Activated CD4-positive, alpha-beta T cell treated with anti-CD3 and anti-CD28 coated beads for 24 hours (primary cell): ENCODE measurements at places on chromosomes 3 and 15.

GRCh38 chr15:62052713-62053112 is 7.5 kb downstream of the VPS13C start:
- DNase-seq = no peak

DNA sequence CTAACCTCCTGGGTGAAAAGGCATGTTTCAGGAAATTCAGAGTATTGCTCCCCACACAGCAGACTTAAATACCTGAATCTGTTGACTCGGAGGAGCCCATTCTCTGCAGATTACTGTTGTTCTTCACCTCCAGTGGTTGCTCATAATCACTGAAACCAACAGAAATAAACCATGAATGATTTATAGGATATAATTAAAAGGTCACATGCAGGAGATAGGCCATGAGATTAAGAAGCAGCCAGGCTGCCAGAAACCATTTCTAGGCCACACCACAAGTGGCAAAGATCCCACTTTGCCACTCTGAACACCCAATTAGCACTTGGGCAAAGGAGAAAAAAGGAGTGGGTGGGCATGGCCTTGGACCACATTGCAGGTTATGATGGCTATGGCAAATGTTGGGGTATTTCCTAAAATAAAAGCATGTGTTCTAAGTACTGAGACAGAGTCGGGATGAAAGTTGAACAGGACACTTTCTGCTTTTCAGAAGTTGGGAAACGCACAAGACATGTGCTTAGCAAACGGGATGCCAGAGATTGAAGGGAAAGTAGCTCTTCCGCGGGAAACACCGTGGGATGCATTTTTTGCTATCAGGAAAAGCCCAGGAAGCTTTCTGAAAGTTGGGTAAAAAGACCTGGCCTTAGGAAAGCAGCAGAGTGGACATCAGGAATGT is 1.5 kb downstream of the CDC25A start:
- no peak for DNase-seq

GRCh38 chr3:150083655-150084042 is 113.0 kb upstream of the PFN2 start:
- DNase-seq = no peak

GRCh38 chr3:155568295-155568694 is 176.6 kb downstream of the PLCH1 start:
- DNase-seq = no peak

- DNase-seq = no peak
Observed at GRCh38 chr15:40917585-40917984, 11.6 kb upstream of the DLL4 start.

DNA sequence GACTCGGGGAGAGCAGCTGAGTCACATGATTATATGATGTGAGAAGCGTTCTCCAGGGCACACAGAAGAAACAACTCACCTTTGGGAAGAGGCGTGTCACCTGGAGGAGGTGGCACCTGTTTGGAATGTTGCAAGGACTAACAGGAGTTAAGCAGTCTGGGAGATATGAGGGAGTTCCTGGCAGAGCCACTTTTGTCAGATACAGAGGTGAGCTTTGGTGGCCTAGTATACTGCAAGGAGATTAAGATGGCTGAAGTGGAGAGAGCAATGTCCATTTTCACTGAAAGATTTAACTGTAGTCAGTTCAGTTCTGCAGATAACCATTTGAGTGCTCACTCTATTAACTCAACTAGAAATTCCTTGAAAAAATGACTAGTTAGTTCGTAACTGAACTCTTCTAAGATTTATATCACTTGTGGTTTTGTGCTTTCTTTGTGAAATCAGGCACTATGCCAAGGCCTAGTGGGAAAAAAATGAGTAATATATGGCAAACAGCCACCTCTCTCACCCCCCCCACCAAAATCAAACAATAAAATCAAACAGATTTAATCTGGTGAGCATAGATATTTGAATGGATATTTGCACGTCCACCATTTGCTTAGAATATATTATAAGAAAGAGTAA is 61.3 kb downstream of the CRYBG3 start:
- DNase-seq = no peak

- no peak for DNase-seq
Observed at GRCh38 chr15:82048811-82049210, 3.0 kb upstream of the MEX3B start.

DNA sequence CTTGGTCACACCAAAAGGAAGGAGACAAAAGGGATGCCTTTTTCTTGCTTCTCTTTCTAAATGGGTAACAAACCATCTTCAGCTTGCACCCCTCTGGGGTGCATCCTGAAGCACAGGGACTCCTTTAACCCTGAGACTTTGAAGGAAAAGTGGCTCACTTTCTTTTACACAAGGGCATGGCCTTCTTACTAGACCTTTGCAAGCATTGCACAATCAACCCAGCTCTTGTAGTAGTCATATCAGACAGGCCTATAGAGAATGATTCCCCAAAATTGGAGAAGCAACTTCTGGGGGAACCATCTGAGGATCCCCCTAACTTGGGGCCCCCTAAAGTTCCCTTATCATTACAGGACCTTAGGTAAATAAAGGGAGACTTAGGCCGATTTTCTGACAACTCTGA is 56.1 kb upstream of the GK5 start:
- no peak for DNase-seq

DNA sequence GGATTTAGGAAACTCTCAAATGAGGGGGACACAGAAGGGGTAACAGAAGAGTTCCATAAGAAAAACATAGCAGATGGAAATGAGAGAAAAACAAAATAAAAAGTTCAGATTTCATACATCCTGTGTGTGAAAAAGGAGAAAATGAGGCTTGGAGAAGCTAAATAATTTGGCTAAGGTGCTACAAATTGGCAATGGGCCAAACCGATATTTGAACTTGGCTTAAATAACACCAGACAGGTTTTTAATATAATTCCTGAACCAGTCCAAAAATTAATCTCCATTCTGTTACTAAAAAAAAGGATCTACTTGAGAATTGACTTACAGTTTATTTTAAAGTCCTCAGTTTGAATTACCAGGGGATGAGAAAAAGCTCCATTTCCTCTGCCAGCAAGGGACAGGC is 342.9 kb upstream of the DPH6 start:
- DNase-seq = no peak

DNA sequence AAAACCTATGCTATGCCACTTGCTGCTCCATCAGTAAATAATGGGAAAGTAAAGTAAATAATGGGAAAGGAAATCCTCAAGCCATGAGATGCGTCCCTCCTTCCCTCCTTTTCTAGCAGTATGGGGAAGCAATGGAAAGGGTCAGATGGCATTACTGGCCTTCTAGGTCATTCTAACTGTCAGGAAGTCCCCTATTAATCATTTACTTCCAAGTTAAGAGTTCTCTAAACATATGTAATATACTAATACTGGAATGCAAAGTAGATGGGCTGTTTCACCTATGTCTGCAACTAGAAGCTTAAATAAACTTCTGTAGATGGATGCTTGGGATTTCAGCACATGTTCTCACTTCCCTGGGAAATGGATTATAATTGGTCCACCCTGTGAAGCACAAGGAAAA is 55.9 kb downstream of the MDFIC2 start:
- DNase-seq = no peak

DNA sequence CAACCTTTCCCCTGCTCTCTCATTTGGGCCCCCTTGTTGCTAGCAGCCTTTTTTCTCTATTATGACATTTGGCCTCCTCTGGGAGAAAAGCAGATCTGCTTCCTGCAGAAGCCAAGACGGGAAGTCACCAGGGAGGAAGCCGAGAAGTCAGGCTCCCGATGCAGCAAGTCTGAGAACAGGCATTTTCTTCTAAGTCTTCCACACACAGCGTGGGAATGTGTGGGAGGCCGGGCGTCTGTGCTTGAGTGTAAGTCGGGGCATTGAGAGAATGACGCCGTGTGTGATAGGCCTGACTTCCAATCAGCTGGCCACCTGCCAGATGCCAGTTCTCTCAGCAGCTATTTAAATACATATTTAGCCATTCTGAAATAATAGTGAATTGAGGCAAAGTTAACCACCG is 75.8 kb upstream of the FAM98B start:
- DNase-seq = no peak

DNA sequence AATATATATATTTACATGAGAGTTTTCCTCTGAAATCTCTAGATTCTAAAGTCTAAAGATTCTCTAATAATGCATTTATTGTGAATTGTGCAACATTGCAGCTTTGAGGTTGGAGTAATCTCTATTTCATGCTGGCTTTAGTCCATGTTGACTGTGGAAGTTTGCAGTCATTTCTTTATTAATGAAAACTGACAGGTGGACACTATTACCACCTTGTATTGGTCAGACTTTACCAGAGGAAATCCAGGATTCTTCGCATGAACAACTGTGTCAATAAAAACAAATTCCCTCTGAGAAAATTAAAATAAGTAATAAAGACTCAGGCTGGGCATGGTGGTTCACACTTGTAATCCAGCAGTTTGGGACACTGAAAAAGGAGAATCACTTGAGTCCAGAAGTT is 274.1 kb downstream of the SHQ1 start:
- no peak for DNase-seq

DNA sequence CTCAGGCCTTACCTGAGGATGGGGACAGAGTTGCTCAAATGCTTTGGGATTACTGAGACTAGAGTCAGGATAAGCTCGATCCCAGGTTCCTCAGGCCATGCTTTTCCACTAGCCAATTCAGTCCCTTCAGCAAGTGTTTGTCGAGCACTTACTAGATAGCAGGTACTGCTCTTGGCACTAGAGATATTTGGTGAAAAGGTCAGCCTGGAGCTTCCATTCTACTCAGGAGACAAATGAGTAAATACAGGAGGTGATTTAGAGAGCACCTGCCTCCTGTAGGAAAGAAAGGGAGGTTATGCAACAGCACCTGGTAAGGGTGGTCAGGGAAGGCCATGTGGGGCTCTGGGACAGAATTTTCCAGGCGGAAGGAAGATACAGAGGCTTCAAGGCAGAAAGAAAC is 99.9 kb downstream of the CACNA1D start:
- no peak for DNase-seq

DNA sequence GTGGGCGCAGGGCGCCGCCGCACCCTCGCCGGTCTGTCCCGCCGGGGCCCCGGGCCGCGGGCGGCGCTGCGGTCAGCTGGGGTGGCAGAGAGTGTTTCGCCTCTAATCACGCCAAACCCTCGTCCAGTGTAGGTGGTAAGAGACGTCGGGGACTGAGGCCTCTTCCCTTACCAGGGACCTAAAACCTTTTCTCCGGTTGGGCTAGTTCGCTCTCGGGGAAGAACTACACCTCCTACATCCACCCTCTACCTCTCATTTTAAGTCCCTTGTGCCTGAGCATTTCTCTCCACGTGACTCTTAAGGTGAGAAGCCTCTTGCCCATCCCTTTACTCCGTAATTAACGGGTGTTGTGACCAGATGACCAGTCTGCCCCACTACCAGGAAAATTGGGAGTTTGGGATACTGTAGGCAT is 520 bp downstream of the TMEM42 start:
- no peak for DNase-seq

GRCh38 chr3:175349168-175349567 is 490.0 kb downstream of the NAALADL2 start:
- DNase-seq = no peak

- no peak for DNase-seq
Observed at GRCh38 chr3:67381667-67382272, 272.6 kb downstream of the SUCLG2 start.

GRCh38 chr15:64456634-64457108 is 3.7 kb upstream of the ZNF609 start:
- no peak for DNase-seq

DNA sequence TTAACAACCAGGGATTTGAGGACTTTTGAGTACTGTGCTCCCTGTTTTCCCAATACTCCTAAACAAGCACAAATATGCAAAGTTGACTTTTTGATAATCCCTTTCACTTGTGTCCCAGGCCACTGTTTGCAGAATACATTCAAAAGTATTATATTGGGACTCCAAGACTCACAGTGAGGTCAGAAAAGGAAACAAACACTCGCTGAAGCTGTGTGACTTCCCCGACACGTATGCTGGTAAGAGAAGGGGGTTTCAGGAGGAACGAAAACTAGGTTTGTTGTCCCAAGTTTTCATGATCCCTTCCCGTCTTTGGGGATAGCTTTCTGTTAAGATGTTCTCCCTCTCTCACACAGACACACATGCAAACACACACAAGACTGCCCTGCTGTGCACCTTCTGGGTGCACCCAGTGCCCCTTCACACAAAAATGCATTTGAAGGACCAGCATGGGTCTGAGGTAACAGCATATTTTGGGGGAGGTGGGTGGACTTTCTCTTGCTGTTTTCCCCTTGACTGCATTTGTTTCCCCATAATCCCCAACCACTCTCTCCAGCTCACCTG is 225.2 kb upstream of the PRICKLE2 start:
- no peak for DNase-seq

DNA sequence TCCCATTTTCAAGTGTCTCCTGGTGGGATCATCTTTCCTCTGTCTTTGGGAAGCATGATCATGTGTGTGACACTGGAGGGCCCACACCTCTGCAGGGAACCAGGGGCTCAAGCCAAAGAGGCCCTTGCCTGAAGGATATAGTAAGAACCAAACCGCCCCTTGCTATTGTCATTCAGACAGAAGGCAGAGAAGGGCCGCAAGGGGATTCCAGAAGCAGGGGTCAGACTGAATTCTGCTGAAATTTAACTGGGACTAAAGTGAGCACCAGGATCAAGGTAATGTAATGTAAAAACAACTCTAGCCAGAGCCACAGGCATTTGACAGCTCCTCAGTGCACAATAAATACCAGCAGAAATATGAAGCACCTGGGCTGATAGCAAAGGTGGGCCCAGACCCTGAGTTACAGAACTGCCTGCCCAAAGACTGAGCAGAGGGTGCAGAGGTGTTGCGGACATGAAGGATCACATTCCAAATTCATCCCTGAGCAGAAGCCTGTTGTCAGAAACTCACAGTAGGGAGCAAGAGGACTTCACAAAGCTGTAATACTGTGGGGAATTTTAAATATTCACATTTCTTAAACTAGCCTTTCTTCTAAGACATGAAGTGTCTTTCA is 46.0 kb upstream of the RASGRF1 start:
- DNase-seq = no peak

DNA sequence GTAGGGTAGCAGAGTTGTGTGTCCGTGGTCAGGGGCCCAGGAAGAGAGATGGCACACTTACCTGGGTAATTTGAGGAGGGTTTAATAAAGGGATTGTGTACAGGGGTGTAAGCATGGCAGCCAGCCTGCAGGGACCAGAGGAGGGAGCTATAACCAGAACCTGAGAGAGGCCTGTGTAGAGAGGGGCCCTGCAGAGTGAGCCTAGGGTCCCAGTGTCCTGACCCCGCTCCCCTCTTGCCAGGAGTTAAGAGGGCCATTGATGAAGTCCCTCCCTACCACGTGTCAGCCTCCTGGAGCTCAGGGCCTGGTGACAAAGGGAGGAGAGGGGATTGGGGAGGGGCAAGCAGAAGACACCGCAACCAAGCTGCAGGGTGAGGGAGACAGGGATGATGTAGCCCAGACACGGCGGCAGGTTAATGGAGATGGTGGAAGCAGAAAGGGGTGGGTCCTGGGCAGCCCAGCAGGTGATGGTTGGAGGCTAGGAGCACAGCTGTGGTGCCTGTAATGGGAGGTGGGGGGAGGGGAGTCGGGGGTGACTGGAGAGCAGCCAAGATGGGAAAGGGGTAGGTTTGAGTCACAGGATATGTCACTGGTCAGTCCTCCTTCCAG is 165.4 kb upstream of the TOPAZ1 start:
- no peak for DNase-seq

- DNase-seq = no peak
Observed at GRCh38 chr3:106836906-106837305, 540.3 kb upstream of the CCDC54 start.
